ENCODE measurements at places on chromosomes 3 and 15. TPM values are rescaled to one million over a fixed set of nuclear protein-coding genes. Genes with fewer than 3 reads are reported as not detected.
A peak's percentile ranks its signal among the peaks of the same experiment; 100 is the strongest.

SCAMP5 gene
- total RNA-seq, result 2.2 TPM

GRCh38 chr3:169384573-169384972, 278.9 kb downstream of the MECOM start:
- DNase-seq, result no peak

GOLGA8M gene
- total RNA-seq, result not detected

DNA sequence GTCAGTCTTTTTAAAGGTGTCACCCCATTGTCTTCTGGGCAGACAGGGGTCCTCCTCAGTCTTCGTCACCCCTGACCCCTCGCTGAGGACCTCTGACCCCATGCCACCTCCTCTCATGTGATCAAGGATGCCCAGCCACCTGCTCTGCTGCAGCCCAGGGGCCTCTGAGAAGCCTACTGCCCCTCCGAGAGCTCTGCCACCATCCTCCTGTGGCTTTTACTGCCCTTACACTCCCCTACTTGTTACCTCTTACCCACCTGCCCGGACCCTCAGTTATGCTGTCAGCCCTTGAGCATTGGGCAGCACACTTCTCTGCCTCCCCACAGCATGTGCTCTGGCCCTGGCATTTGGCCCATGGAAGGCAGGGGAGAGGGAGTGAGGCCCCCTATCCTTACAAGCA, 123.2 kb downstream of the LRRK1 start:
- no peak for DNase-seq

PCOLCE2 gene
- 31.6 TPM for total RNA-seq

MEX3B gene
- total RNA-seq, result 3.5 TPM

DNA sequence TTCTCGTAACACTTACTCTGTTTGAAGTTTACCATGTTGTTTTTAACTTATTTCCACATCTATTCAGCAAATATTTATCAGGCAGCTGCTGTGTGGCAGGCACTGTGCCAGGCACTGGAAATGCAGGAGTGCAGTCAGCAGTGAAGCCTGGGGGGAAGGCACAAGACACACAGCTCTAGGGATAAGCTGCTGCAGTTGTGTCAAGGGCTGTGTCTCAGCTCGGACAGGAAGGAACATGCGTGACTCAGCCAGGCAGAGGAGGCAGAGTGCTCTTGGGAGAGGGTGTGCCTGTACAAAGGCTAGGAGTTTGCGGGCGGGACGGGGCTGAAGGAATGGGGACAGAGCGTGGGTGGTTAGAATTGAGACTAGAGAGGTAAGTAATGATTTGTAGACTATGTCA, 24.7 kb downstream of the LYSMD4 start:
- DNase-seq, result peak; percentile 87

GALNT15 gene
- total RNA-seq, result 10.9 TPM

DNA sequence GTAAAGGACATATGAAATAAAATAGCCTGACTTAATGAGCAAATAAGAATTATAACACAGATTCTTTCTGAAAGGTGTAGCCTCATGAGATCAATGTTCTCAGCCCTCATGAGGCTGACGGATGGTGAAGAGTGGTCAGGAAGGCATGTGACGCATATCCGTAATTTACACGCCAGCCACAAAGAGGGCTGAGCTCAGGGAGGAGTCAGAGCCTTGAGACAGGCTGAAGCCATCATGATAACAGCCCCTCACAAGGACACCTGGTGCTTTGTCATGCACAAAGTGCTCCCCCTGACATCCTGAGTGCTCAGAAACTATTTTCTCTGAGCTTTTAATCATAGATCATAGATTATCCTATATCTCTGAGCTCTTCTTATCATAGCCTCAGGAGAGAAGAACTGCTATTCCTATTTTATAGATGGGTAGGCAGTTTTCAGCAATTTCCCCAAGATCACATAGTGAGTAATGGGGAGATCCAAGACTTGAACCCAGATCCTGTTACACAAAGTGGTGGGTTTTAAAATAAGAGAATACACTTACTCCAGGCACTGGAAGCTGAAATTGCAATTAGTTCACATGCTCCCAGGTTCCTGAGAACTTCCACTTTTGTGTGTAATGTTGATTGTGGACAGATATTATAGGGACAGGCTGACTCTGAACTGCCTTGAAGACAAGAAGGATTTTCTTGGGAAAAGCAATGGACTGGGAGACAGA, 267.1 kb downstream of the RPLP1 start:
- no peak for DNase-seq

GRCh38 chr3:46472736-46473135, 8.0 kb upstream of the LTF start:
- DNase-seq, result no peak

DNA sequence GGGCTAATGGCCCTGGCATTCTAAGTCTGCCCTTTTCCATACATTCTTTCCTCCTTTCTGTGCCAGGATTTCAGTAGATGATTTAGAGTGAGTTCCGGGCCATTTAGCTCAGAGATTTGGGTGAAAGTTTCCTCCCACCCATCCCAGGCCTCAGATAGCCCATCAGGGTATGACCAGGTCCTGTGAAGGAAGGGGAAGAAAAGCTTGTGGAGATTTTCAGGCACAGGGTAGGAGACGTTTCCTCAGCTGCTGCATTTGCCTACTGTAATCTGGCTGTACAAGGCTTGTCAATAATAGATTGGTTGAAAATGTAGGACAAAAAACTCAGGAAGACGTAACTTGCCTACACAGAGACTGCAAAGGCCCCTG, 63.2 kb upstream of the BCL6 start:
- no peak for DNase-seq

DNA sequence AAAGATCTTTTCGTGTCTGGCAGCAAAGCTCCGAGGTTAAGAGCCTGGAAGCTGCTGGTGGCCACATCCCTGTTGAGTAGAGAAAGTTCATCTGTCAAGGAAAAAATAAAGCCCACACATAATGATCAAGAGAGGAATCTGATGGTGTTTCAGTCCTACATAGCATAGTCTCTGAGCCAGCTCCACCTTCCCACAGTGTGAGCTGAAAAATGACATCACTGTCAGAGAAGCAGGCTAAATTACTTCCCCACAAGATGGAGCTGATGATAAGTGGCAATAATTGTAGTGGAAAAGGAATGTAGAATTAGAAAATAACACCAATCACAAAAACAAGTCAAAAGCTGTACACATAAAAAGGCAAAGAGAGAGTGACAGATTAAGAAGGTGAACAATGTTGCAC, 84.5 kb downstream of the AQP9 start:
- no peak for DNase-seq

DNA sequence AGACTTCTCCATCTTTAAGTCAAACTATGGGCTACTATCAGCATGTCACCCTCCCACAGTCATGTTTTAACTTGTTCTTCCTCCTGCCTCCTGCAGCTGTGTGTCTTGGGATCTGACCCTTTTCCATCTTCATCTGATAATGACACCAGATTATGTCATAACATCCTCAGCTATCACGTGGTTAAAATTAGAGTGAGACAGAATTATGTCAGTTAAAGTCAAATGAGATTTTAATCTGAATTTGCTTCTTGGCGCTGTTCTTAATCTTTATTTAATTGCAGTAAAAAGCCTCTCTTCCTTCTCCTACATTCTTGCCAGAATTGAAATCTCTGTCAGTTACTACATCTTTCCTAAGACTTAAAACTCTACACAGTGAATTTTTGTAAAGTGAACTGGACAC, 107.2 kb downstream of the ARPP21 start:
- DNase-seq, result no peak

SLC22A13 gene
- 0.45 TPM for total RNA-seq

PLOD2 gene
- total RNA-seq, result 46.1 TPM

DNA sequence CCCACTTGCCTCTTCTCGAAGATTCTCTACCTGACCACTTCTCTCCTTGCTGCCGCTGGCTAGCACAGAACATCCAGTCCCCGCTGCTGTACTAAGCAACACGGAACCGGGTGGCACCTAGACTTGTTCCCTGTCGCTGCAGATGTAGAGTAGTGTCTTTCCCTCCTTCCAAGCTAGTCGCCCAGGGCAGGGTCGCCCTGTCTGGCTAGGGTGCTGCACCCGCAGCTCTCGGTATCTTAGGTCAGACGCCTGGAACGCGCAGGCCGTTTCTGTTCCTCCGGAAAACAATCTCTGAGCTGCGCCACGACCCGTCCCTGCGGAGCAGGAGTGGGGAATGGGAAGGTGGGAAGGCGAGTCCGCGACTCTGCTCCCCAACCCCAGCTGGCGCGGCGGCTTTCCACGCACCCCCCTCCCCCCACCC, 758 bp upstream of the SNX33 start:
- no peak for DNase-seq

DNA sequence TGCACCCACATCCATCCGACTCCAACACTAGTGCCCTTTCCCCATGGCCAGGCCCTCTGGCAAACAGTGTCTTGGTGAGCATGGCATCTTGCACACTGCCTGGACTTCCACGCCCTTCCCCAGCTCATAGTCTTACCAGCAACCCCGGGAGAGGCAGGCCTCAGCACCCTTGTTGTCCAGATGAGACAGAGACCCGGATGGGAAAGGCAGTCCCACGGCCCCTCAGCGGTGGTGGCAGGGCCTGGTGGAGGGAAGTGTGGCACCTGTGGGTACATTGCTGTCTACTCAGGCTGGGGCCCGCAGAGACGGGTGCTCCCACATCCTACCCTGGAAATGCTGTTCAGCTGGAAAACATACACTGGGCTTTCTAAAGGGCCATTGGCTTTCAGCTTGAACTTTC, 28.4 kb downstream of the HDAC11 start:
- DNase-seq, result no peak

GRCh38 chr15:73560501-73561117, 72.6 kb downstream of the NPTN start:
- peak; percentile 89 for DNase-seq

- no peak for DNase-seq
Observed at GRCh38 chr3:163315786-163316185, 1762.5 kb downstream of the SI start.

GANC gene
- total RNA-seq, result 32.5 TPM

GRCh38 chr3:42191443-42191747, 74.6 kb downstream of the CCK start:
- DNase-seq, result no peak

CD200R1 gene
- total RNA-seq, result not detected

GASK1A gene
- 0.63 TPM for total RNA-seq

DNA sequence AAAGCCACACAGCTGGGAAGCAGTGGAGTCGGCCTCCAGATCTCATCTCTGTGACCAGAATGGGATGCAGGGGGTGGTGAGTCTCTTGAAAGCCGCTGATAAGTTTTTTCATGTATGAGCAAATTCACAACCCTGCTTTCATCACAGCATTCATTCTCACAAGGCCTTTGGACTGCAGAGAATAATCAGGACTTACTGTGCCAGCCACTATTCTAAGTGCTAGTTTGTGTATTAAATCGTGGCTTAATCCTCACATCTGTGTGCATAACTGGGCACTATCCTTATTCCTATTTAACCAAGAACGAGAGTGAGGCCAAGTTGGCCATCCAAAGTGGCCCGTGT, 64.2 kb upstream of the POLG start:
- DNase-seq, result no peak
